ENCODE measurements at places on chromosomes 4 and X.

GRCh38 chrX:47373198-47373597, 2.8 kb downstream of the ZNF157 start:
- DNase-seq, result no peak

DNA sequence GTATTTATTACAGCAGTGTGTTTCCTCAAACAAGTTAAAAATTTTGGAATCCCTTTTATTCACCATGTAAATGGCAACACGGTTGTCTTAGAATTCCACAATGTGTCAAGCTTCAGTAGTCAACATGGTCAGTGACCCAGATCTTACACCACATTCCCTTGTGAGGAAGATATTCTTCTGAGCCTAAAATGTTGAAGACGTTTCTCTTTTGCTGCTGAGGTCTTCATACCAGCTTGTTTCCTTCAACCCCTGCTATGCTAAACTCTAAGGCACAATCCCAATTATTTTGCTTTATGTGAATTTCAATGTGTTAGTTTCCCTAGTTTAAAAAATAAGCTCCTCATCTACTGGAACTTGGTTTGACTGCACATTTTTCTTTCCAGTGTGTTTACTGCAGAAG, 17.6 kb upstream of the LDB2 start:
- no peak for DNase-seq

- no peak for DNase-seq
These were observed 171.1 kb downstream of the LARP7 start for GRCh38 chr4:112808001-112808400.

DNA sequence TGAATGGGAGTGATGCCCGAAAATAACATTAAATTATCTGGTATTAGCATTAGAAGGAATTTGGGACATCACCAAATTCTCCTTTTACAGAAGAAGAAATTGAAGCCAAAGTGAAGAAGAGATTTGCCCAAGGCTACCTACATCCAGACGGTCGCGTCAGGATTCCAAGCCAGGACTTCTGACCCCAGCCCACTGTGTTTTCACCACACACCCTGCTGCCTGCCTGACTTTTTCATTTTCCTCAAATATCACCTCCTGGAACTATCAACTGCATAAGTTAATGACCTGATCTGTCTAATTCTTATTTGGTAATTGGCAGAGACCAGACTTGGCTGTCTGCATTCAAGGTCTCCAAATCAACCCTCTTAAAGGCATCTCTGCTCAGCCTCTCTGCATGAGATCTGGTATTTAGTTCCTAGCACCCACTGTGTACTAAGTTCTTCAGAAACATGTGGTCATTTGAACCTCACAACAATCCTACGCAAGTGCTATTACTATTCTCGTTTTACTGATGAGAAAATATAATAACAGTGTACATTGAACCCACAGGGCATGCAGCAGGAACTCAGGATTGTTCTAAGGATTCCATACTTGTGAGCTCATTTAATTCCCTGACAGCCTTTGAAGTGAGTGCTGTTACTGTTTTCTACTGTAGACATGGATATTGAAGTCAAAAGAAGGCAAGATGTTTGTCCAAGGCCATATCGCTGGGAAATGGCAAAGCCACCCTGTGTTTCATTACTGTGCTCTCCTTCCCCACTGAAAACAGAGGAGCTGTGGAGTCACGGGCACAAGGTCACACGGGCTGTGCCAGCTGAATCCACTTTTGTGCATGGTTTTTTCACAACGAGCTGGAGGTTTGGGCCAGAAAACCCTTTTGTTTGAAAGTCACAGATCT, 195.2 kb upstream of the C1QTNF7 start:
- peak; percentile 31 for DNase-seq

- DNase-seq, result no peak
These were observed 43.2 kb upstream of the SLC10A4 start for GRCh38 chr4:48439988-48440387.

DNA sequence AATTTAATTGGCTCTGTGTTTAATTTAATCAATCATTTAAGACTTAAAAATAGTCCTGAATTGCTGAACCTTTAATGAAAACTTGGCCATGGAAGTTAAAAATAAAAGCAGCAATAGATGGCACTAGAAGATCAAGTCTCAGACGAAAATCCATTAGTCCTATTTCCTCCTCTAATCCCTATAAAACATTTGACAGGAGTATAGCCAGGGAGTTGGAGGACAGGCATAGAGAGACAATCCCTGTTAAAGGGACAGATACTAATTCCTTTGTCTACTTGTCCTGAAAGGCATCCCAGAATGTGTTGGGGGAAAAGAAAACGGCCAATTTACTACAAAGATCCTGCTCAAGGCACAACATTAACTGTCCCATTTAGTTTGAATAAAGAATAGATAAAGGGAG, 276.3 kb upstream of the TACR3 start:
- no peak for DNase-seq

- no peak for DNase-seq
These were observed 55.7 kb downstream of the FAT4 start for GRCh38 chr4:125370478-125370877.

DNA sequence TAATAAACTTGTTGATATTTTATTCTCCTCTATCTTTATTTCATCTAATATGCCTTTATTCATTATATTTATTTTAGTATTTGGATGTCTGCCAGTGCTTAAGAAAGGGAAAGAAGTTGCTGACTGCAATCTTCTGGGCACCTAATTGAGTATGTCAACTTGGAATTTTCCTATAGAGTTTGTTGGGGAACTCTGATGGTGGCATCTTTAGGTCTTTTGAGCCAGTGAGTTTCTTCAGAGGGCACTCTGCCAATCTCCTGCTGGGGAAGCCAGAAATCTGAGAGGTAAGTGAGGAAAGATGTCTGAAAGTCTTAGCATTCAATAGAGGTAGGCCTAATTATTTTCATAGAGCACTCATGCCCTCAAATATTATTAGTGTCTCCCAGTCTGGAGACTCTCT, 475.0 kb downstream of the GABRG1 start:
- DNase-seq, result no peak

- DNase-seq, result no peak
These were observed 90.3 kb downstream of the CYSLTR1 start for GRCh38 chrX:78237127-78237526.

DNA sequence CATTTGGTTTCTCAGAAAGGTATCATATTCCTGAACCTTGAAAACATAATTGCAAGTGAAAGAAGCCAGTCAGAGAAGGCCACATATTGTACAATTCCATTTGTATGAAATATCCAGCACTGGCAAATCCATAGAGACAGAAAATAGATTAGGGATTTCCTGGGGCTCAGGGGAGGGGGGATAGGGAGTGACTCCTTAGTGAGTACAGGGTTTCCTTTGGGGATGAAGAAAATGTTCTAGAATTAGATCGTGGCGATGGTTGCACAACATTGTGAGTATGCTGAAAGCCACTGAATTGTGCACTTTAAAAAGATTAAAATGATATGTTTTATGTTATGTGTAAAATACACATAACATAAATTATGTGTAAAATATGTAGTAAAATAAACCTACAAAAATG, 10.3 kb downstream of the XPNPEP2 start:
- no peak for DNase-seq

GRCh38 chr4:87092389-87093141, 127.9 kb downstream of the KLHL8 start:
- DNase-seq, result no peak

DNA sequence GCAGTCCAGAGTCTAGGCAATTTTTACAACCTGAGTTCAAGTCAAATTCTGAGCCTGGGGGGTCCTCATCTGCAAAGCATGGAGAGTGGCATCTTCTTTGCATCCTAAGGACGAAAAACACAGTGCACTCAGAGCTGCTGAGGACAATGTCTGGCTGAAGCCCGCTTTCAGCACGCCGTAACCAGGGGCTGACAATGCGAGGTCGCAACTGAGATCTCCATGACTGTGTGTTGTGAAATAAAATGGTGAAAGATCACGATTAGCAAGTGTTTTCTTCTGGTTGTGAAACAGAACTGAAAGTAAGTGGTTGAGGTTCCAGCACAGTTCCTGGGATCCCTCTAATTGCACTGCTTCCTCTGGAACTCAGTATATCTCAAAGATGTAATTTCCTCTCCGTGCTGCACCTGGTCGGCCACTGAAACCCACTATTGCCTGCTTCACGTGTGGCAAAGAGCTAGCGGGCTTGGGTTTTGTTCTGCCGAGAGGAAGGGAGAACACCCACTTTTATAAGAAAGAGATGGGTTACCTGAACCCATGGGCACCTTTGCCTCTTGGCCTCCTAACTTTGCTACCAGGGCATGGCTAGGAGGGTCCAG, 7.7 kb upstream of the F11 start:
- no peak for DNase-seq

GRCh38 chr4:7737268-7737645, 202.4 kb downstream of the AFAP1 start:
- no peak for DNase-seq

DNA sequence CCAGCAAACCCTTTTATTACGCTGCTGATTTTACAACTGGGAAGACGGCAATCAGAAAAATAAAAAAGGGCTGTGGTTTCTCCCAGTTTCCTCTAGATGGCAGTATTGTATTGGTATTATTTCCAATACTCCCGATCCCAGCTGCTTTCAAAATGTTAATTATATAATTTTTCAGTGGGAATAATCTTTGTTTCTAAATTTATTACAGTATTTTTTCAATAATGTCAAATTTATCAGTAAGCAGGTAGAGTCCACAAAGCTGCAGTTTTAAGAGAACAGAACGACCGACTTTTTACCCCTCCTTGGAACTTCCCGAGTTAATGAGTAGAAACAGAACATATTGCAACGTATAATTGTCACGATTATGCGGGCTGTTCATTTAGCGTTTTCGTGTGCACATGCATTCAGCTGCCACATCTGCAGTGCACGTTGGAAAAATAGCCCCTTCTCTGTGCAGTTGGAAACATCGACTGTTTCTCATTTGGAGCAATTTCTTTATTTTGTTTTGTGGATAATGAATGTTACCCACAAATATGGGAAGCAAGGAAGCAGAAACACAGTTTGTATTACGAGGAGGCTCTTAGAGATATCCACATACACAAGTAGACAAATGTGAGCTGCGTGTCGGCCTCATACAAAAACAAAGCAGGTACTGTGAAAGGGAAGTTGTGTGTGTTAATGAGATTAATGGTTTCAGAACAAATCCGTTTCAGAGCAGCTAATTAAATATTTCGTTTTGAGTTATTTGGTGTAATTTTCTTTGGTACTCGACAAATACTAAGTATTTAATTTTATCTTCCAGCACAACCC, 188.0 kb downstream of the STIM2 start:
- DNase-seq, result no peak

GRCh38 chrX:50204364-50204899, at the start of gene CCNB3:
CCNB3 (plus strand) TSS chrX:50204765; CDS start chrX:50285164, 80,399 bp downstream.
- DNase-seq, result peak; percentile 76

DNA sequence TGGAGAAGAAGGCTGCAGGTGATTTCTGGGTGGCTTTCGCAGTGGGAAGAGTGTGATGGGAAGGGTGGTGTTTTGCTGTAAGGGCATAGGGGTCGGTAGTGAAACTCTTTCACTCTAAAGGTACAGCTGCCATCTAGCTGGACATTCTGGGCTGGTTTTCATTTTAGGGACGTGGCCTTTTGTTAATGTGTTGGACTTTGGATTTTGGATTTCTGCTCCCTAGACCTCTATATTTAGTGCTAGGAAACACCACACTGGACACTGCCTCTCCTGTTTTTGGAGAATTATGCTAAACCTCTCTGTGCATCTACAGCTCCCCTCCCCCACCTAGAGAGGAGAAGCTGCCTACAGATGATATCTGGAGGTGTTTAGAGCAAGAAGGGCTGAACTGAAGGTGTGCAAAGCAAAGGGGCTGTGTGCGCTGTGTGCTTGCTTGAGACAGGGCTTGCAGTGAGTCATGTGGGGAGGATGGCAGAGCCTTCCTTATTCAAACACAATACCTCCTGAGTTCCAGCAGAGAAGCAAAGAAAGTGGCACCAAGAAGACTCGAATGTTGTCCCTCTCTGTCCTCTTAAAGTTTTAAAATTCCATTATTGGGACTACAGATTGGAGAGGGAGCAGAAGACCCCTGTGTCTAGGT, 47.9 kb downstream of the STARD8 start:
- no peak for DNase-seq

- no peak for DNase-seq
These were observed 53.1 kb downstream of the ATXN3L start for GRCh38 chrX:13266641-13267345.

DNA sequence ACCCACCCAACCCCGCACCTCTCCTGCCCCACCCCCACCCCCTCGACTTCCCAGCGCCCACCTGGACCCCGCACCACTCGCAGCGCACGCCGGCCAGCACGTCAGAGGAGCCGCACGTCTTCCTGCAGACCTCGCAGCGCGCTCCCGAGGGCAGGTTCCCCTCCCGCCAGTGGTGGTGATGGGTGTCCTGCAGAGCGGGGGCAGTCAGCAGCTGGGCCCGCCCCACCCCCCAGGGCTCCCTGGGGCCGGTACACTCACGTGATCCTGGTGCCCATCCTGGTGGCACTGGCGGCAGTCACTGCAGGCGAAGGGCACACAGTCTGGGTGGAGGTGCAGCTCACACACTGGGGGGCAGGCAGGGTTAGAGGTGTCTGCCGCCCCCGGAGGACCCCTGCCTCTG, 5.1 kb downstream of the DGKQ start:
- no peak for DNase-seq

DNA sequence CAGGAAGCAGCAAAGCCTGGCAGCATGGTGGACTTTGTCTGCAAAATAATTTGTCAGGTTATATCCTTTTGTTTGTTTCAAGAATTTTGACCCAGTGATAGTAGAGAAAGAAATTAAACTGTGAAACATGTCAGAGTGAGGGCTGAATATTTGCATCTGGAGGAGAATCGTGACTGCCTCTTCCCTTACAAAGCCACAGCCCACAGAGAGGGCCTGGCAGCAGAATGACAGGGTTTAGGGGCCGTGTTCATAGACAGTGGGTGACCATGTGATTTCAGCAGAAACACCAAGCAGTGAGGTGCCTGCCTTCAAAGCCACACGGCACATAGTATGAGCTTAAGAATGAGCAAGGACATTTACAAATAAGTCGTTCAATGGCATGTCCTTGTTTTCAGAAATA, 24.4 kb upstream of the PLAC8 start:
- DNase-seq, result no peak

DNA sequence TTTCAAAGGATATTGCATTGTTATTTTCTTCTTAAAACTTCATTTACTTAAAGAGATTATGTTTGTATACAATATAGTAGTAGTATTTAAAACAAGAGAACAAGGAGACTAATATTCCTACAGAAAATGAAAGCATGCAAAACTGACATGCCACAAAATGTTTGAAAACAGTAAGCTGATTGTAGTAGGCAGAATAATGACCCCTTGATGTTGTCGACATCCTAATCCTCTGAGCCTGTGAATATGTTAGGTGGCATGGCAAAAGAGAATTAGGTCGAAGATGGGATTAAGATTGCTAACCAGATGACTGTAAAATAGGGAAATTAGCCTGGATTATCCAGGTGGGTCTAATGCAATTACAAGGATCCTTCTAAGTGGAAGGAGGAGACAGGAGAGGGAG, 522.2 kb upstream of the NR3C2 start:
- no peak for DNase-seq

DNA sequence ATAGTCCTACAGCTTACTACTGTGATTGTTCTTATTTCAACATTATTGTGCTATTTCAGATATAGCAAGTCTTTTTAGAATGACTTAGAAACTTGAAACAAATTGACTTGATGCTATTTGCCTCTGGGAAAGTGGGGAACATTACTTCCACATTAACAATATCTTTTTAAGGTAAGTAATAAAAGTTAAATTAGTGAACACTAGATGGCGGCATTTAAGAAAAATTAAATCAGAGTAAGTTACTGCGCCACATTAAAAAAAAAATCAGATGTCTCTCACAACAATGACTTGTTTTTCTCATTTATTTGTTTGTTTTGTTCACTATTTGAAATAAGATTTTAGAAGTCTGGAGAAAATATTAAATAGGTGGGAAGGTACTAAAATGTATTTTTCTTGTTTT, 1026.9 kb upstream of the SLIT2 start:
- no peak for DNase-seq

GRCh38 chrX:105816517-105816916, 5.8 kb upstream of the NRK start:
- no peak for DNase-seq

All from activated T-cell treated with anti-CD3 and anti-CD28 coated beads, Interleukin-2, amount 50 U/mL, for 24 hours (primary cell).